CD4-positive, alpha-beta T cell treated with Interleukin-17A for 4 hours (primary cell): ENCODE measurements at places on chromosomes 2 and 18.

- no peak for DNase-seq
Observed at GRCh38 chr18:46283268-46283667, 179.1 kb downstream of the HAUS1 start.

DNA sequence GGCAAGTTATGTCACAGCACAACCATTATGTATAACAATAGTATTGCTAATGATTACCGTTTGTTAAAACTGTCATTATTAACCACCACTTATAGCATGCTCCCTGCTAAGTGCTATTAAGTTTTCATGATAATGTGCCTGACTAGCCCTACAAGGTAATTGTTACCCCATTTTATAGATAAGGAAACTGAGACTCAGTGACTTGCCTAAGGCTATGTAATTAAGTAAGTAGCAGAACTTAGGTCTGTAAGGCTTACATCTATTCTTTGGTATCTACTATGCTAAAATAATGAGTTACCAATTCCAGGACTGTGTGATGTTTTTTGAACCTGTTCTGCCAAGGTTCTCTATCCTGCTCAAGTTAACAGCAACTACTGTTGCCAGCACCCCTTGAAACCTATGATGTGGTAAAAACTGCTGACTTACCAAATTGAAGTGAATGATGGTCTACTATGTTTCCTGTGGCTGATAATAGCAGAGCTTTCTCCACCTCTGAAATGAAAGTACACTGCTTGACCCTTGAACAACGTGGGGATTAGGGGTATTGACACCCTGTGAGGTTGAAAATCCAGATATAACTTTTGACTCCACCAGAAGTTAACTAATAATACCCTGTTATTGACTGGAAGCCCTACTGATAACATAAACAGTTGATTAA lies 18.2 kb downstream of the ACVR2A start:
- DNase-seq: no peak

DNA sequence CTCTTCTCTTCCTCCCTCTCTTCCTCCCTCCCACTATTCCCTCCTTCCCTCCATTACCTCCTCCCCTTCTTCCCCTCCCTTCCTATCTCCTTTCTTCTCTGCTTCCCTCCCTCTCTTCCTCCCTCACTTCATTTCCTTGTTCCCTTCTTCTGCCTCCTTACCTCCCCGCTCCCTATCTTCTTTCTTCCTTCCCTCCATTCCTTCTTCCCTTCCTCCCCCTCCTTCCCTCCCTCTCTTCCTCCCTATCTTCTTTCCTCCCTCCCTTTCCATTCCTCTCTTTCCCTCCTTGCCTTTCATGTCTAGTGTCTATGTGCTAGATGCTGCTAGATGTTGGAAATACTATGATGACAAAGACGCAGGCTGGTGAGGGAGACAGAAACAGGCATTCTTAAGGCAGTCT lies 246.0 kb downstream of the TDRD15 start:
- DNase-seq: no peak

GRCh38 chr2:149617476-149617875 lies 29.9 kb upstream of the MMADHC start:
- DNase-seq: no peak

GRCh38 chr2:156456616-156457015 lies 20.4 kb downstream of the GPD2 start:
- no peak for DNase-seq

- no peak for DNase-seq
Observed at GRCh38 chr18:61435064-61435652, 101.9 kb downstream of the CDH20 start.

GRCh38 chr2:105763076-105763475 lies 18.4 kb downstream of the NCK2 start:
- DNase-seq: no peak

- peak; percentile 46 for DNase-seq
Observed at GRCh38 chr2:127381762-127382161, 6.0 kb downstream of the MAP3K2 start.

DNA sequence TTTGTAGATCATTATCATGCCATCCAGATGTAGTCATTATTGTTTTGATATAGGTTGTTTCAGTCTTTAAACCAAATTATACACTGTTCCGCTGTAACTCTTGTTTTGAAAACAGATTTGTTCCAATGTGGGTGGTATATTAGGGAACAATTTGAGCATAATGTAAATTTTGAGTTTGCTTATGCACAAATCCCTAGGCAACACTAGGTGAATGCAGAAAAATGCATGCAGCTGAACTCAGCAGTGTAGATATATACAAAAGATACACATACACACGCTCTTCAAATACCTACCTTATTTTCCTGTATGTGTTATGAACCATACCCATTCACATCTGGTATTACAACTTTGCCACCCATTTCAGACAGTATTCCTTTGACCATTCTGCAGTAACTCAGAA lies 35.8 kb downstream of the MSH2 start:
- no peak for DNase-seq

DNA sequence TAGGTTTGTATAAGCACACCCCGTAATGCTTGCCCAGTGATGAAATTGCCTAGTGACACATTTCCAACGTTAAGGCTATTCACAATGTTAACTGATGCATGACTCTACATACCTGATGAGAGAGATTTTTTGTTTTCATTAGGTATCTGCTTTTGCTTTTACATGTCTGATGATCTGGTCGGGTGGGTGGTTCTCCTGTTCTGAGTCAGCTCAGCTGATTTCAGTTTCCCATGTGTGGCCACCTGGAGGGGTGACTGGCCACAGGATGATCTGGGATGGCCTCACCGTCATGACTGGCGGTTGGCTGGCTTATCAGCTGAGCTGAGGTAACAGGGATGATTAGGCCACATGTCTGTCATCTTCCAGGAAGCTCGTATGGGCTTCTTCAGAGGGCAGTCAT lies 33.8 kb upstream of the ACYP2 start:
- DNase-seq: no peak
